ENCODE measurements at places on chromosomes 6 and 20.

DNA sequence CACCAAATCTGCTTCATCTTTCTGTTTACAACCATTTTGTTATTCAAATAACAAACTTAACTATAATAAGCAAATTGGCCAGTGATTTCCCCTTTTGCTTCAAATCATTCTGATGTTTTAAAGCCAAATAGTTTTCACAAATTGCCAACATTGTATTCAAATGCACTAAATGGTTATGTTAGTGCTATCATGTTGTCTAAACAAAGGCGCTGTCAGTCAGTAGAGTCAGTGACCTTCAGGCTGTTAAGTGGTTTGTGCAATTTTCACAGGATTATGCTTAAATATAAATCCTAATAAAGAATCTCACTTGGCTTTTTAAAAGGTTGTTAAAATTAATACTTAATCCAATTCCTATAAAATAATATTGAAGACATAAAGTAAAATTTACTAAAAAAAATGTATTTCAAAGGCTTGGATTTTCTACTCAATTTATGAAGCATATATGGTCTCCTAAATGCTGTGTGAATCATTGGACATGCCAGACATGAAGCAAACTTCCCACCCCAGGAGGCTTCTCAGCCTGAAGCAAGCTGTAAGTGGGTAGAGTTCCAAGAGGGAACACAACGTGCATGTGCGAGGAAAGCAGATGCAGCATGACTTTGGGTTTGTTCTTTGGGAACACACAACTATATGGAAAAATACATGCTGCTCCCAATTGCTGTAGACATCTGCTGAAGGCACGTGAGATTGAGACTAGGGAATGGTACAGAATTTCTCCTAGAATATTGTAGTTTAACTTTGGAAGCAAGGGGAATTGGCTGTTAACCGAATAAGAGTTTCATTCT lies 54.9 kb downstream of the RSPO3 start:
- DNase-seq, result no peak

DNA sequence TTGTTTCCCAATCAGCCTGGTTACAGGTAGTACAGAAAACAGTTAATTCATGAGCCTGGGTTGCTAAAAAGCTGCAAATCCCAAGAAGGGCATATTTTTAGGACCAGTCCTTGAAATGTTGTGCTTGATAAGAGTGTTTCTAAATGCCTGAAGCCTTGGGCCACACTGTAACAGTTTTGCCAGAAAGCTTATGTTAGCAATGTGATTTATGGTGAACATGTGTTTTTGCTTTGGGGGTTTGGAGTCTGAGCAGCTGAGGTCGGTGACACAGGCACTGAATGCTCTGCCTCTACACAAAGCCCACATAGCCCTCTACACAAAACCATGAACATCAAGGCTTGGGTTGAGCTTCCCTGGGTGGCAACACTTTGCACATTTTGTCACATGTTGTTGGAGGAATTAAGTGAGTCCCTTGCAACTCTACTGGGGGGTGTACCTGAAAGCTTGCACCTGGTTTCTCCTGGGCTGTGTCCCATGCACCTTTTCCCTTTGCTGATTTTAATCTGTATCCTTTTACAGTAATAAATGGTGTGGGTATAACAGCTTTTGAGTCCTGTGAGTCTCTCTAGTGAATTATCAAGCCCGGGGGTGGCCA lies 22.2 kb downstream of the AHI1 start:
- no peak for DNase-seq

DNA sequence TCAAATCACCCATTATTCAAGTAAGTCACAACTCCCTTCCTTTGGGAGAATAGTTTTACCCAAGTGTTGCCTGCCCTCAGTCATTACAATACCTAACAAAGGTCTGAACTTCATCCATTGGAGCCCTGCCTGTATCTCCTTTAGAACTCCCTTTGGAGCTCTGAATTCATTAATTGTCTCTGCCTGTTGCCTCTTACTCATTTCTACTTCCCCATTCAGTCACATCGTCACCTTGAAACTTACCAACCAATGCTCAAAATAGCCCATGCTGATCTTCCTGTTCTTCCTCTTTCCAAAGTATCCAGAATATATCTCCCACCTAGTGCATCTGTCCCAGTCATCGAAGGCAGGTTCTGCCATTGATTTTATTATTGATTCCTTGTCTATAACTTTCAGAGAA lies 120.7 kb upstream of the ADGRF1 start:
- no peak for DNase-seq

- no peak for DNase-seq
These were observed 6.7 kb upstream of the C2 start for GRCh38 chr6:31920811-31921210.

DNA sequence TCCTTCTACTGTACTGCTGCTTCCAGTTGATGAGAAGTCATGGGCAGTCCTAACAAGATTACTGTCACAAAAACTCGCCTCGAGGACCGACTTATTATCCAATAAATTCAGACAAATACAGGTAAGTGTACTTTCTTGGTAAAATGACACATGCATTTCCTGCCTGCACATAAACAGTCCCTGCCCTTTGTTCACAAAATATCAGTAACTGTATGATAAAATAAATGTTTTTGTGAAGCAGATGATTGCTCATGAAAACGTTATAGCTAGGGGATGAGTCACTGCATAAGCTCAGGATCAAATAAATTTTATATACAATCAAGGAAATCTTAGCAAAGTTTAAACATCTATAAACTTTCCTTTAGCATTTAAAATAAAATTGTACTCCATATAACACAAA lies 164.5 kb upstream of the RIPOR2 start:
- no peak for DNase-seq

GRCh38 chr20:6026051-6026450 lies 27.8 kb downstream of the LRRN4 start:
- no peak for DNase-seq

GRCh38 chr6:48150701-48151100 lies 39.7 kb upstream of the PTCHD4 start:
- DNase-seq, result no peak

DNA sequence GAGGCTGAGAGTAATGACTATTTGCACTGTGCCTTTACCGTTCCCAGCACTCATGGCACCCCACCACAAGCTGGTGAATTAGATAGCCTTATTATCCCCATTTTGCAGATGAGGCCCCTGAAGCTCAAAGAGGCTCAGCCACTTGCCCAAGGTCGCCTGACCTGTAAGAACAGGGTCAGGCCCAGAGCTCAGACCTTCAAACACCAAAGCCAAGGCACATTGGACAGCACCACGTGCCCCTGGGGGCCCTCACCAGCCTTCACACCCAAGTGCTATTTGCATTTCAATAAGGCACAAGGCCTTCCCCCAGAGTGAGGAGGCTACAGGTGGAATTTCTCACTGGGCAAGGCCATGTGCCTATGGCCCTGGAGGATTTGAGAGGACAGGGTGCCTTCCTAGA lies 14.2 kb upstream of the C6orf132 start:
- no peak for DNase-seq
